Motor neuron (in vitro differentiated cells): ENCODE measurements at places on chromosomes 5 and 9.

DNA sequence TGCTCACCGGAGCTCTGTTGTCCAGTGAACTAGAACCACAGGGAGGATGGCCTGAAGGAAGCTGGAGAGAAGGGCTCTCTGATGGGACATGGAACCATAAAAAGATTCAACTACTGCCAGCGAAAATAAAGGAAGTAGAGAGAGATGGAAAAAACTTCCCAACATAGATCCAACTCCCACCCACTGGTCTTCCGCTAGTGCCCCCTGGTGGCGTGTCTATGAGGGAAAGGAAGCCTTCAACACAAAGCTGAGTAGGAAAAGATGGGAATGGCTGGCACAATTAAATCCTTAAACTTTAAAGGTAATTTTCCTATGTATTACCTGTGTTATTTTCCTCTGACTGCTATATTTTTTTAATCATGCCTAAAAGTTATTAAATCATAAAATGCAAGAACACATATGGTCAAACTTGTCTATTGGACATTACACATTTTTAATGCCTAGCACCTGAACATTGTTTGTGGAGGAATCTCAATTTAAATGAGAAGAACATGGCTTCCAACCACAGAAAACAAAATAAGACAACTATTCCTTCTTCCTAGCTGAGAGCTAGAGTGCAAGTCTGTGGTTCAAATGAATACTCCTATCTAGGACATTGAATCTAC, 51.5 kb downstream of the CEP120 start:
- no peak for ATAC-seq

DNA sequence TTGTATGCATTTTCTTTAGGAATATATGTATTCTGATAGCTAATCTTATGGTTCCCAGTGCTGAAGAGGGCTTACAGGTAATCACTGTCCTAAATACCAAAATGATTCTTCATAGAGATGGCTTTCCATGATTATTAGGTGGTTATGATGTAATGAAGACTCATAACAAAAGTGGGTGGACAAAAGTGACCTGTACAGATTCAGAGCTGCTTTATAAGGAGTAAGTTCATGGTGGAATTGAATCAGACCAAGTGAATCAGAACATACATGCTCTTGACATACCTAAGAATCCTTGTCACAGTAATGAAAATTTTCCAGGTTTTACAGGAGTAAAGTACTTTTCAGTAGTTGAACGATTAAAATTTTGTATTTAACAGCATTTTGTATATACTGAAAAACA, 105.6 kb downstream of the NIPBL start:
- ATAC-seq: no peak

DNA sequence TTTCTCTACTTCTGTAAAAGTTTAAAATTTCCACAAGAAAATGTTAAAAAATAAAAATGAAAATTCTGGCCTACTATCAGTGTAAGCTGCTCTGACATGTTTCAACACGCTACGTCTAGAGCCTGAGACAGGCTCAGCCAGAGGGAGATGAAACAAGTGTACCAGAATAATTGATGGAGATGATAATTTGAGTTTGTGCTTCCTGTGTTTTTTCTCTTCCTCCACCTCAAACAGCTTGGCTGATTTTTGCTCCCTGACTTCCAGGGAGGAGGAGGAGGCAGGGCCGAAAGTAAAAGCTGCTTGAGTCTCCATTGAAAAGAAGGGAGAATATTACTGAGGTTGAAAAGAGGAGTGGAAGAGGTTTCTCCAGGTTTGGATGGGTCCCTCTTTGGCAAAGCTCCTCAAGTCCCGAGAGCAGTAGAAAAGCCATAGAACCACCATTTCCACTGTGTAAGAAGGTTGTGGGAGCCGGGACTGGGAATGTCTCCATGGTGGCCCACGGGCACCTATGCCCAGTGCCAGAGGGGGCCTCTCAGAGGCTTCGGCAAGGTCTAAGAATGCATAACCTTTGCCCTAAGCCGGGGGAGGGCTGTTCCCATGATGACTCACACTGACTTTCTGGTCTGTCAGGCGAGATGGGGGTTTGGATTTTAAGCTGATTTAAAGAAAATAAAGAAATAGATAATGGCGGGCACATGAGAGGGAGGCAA, 95.1 kb downstream of the HRH2 start:
- peak; percentile 29 for ATAC-seq

- no peak for ATAC-seq
Measured at GRCh38 chr5:75992753-75993152, 90.4 kb upstream of the SV2C start.

DNA sequence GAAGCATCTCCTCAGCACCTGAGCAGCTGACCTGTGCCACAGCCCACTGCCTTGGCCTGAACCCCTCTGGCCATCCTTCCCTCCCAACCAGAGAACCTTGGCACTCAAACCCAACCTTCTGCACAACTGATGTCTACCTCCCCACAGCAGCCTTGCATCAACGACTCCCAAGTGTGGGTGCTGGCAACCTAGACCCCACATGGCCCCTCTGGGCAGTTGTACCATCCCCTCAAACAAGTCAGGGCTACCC, 10.3 kb downstream of the SEPTIN8 start:
- ATAC-seq: no peak

DNA sequence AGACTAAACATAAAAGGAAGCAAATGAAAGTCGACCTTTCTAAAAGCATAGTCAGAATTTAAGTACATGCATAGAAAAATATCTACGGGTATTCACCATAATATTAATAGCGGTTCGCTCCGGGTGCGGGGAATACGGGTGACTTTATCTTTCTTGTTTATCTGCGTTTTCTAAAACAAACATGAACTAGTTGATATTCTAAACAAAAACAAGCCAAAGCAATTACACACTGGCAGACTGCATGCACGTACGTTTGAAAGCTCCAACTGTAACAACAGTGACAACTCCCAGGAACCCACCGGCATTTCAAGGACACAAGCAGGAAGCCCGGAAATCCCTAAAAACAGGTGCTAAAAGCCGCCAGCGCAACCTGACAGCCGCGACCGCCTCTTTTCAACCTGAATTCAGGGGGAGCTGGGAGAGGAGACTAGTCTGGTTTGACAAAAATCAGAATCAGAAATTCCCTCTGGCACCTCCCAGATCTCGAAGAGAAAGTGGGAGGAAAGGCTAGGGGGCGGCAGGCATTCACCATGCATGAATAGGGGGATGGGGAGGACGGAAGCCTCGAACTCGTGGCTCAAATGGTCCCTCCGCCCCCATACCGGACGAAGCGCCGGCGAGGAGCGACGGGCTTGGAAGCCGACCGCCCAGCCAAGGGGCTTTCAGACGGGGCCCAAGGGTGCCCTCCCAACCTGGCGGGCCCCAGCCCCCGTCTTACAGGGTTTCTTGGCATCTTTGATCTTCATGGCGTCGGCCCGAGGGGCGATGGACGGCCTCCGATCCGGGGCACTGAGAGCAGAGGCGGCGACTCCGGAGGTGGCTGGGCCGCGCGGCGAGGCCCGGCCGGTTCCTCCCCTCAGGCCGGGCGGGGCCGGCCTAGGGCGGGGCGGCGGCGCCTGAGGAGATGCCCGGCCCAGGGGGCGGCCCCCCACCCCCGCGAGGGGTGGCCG, at the start of gene PANK3:
Gene PANK3 (minus strand): TSS at position 831 of the 950 bp plus-strand sequence. CDS start 85 bp downstream, at position 746.
- peak; percentile 75 for ATAC-seq

- no peak for ATAC-seq
Measured at GRCh38 chr9:11338130-11338529, 725.3 kb upstream of the PTPRD start.

DNA sequence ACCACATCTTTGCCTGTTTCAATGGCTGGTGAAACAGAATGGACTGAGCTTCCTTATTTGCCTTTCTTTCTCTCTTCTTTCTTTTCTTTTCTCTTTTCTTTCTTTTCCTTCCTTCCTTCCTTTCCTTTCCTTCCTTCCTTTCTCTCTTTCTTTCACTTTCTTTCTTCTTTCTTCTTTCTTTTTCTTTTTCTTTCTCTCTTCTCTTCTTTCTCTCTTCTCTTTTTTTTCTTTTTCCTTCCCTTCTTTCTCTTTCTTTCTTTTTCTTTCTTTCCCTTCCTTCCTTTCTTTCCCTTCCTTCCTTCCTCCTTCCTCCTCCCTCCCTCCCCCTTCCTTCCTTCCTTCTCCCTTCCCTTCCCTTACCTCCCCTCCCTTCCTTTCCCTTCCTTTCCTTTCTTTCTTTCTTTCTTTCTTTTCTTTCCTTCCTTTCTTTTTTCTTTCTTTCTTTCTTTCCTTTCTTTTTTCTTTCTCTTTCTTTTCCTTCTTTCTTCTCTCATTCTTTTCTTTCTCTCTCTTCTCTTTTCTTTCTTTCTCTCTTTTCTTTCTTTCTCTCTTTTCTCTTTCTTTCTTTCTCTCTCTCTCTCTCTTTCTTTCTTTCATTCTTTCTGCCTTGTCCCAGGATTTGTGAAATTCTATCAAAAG, 50.1 kb upstream of the MCTP1 start:
- ATAC-seq: no peak

GRCh38 chr9:137382444-137383080, 40.4 kb downstream of the EXD3 start:
- no peak for ATAC-seq

- ATAC-seq: peak; percentile 95
Measured at GRCh38 chr5:128965011-128965637, at the start of gene SLC27A6. Gene SLC27A6, plus strand, starts transcription at chr5:128965488. Its CDS starts 650 bp downstream, at chr5:128966138.

GRCh38 chr9:121284733-121285451, 16.9 kb downstream of the GSN start:
- no peak for ATAC-seq

DNA sequence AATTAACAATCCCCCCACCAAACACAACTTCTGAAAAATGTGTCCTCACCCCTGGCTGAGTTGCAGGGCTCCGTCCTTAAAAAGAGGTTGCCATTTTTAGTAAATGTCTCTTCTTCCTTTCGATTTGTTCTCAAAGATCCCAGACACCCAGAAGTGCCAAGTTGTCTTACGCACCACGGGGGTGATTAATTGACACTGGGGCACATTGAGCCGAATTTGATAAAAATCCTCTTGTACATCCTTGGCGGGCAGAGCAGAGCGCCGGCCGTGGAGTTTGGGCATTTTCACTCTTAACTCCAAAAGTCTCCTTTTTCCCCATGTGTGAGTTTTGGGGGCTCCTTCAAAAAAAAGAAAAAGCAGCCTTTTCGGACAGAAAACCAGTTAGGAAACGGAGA, 4.5 kb downstream of the LMX1B start:
- no peak for ATAC-seq

- peak; percentile 51 for ATAC-seq
Measured at GRCh38 chr5:152151940-152152339, 227.3 kb upstream of the GLRA1 start.

DNA sequence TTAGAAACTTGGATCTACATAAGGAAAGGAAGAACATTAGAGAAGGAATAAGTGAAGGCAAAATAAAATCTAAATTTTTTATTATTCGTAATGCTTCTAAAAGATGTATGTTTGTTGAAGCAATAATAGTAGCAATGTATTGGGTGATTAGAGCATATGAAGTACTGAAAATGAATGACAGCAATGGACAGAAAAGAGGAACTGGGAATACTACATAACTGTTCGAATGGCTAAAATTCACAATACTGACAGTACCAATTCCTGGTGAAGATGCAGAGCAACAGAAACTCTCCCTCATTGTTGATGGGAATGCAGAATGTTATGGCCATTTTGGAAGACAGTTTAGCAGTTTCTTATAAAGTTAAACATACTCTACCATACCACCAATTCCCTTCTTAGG, 177.3 kb upstream of the SPEF2 start:
- no peak for ATAC-seq

- ATAC-seq: no peak
Measured at GRCh38 chr5:20023686-20024180, 35.7 kb upstream of the CDH18 start.

DNA sequence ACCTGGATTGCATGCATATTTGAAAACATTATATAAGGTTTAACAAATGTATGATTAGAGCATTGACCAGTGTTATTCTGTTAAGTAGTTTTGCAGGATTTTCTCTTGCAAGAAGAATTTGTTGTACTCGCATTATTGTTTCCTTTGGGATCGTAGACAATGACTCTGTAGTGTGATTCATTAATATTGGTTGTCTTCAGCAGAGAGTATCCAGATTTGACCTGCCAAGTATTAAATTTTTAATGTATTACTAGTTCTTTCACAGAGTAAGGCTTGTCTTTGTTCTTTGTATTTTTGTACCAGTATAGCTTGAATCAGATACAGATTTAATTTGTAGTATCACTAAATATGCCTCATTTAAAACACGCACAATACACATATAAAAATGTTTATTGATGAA, 155.0 kb downstream of the PBX3 start:
- no peak for ATAC-seq

GRCh38 chr5:14508046-14508445, 73.5 kb upstream of the OTULINL start:
- no peak for ATAC-seq

GRCh38 chr5:138658676-138659075, 83.5 kb upstream of the HSPA9 start:
- no peak for ATAC-seq

GRCh38 chr9:118446943-118447639, 742.9 kb downstream of the TLR4 start:
- ATAC-seq: no peak

DNA sequence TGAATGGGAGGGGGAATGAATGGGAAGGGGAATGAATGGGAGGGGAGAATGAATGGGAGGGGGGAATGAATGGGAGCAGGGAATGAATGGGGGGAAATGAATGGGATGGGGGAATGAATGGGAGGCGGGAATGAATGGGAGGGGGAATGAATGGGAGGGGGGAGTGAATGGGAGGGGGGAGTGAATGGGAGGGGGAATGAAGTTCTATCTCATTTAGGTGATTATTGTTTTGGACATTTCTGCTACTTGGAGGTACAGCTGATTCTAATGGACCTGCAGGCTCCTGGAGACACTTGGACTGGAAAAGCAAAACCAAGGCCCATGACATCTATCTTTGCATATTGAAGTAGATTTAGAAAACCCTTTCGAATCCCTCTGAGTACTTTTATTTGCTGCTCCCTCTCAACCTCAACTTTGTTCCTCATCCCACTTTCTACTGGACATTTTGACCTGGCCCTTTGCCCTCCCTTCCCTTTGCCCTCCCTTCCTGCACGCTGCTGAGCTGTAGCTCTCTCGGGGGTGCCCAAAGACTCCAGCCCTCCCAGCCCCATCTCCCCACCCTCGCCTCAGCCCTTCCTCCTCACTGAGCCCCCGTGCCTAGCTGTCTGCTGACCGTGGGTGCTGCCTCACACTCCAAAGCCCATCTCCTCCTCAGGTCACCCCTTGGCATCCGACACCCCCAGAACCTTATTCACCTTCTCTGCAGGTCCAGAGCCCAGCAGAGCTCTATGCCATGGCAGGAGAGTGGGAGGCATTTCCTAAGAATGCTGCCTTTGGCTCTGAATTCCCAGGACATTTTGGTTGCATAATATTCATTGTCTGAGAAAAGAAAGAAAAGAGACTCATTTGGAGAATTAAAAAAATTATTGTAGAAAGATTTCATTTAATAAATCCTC, 19.9 kb upstream of the LPCAT1 start:
- no peak for ATAC-seq

GRCh38 chr9:9091387-9091786, 1291.8 kb upstream of the DMAC1 start:
- ATAC-seq: no peak
